Activated naive CD8-positive, alpha-beta T cell treated with anti-CD3 and anti-CD28 coated beads, Interleukin-2, amount 10 ng/mL, durations not matched to agents 7 days and 5 days (primary cell): ENCODE measurements at places on chromosomes 11 and 22. TPM values are rescaled to one million over a fixed set of nuclear protein-coding genes. Genes with fewer than 3 reads are reported as not detected.

- no peak for DNase-seq
Measured at GRCh38 chr22:25147642-25147928, 52.1 kb upstream of the CRYBB3 start.

Gene APOA4
- not detected for total RNA-seq

GRCh38 chr22:40204321-40205116 is 26.8 kb downstream of the TNRC6B start:
- no peak for DNase-seq

Gene CECR2
- 0.06 TPM for total RNA-seq
